Choroid plexus epithelial cell (primary cell): ENCODE measurements at places on chromosomes 12 and 14.

DNA sequence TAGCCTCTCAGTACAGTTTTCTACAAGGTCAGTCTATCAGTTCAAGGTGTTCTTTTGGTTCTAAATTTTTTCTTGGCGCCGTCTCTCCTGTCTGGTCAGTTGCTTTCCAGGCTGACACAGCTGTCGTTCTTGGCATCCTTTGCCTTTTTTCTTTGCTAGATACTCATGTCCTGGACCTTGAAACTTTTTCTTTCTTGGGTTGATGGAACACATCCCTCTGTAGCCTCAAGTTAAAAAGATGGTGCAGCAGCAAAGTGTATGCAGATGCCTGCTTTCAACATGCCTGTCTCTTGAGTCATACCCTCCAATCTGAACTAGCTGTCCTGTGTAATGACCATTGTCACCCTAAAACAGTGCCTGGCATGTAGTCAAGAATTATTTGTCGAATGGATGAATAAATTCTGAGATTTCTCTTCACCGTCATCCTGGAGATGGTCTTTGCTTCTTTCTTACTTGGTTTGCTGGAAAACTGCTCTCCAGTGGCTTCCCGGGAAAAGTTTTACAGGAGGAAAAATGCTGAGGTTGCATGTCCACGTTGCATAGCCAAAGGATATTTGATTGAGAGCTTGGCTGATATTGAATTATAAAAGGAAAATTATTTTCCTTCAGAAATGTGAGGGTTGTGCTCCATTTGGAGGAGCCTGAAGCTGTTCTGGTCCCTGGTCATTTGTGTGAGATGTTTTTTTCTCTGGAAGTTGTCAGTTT lies 4.6 kb downstream of the NYNRIN start:
- peak; percentile 24 for DNase-seq

DNA sequence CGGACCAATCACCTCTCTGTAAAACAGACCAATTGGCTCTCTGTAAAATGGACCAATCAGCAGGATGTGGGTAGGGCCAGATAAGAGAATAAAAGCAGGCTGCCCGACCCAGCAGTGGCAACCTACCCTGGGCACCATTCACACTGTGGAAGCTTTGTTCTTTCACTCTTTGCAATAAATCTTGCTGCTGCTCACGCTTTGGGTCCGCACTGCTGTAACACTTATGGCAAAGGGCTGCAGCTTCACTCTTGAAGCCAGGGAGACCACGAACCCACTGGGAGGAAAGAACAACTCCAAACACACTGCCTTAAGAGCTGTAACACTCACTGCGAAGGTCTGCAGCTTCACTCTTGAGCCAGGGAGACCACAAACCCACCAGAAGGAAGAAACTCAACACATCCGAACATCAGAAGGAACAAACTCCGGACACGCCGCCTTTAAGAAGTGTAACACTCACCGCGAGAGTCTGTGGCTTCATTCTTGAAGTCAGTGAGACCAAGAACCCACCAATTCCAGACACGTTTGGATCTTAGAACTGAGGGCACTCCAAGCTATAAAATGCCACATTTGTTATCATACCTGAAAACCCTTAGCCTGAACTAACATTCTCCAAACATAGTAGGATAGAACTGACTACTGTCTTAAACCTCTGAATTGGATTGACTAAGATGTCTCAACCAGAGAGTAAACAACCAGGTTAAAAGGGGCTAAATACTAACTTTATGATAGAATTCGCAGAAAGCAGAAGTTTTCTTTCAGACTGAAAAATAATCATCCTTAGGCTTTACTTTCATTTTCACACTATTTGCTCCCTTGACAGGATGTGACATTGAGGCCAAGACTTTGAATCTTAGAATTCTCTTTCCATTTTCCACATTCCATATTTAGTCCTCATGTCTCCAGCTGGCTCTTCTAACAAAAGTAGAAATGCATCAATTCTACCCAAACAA lies 33.6 kb downstream of the CDKL1 start:
- peak; percentile 33 for DNase-seq

- DNase-seq = peak; percentile 34
Measured at GRCh38 chr12:119749666-119750065, 81.7 kb downstream of the PRKAB1 start.

GRCh38 chr12:112116232-112117060 lies 7.9 kb upstream of the NAA25 start:
- peak; percentile 90 for DNase-seq
